ENCODE measurements at places on chromosomes 2 and 18. TPM values are rescaled to one million over a fixed set of nuclear protein-coding genes. Genes with fewer than 3 reads are reported as not detected.

Gene VAMP5
- total RNA-seq: 17.7 TPM

Gene ASXL3
- 7.3 TPM for total RNA-seq

Gene WNT10A
- not detected for total RNA-seq

Gene SPC25
- 3.7 TPM for total RNA-seq

Gene PARD6G
- total RNA-seq: 3.7 TPM

Gene CXXC1
- total RNA-seq: 13.6 TPM

Gene SLC35F6
- 7.8 TPM for total RNA-seq

Gene POTEJ
- not detected for total RNA-seq

Gene RAPH1
- 42.8 TPM for total RNA-seq

Gene LRATD1
- total RNA-seq: 5.2 TPM

Gene SAG
- not detected for total RNA-seq

Gene COQ10B
- 10.4 TPM for total RNA-seq

Gene UGT1A3
- total RNA-seq: not detected

Gene CRYBA2
- not detected for total RNA-seq

Gene GPBAR1
- 1.0 TPM for total RNA-seq

Gene FAM124B
- 12.5 TPM for total RNA-seq

Gene RNF152
- 17.2 TPM for total RNA-seq

Gene FBXO48
- total RNA-seq: under 0.01 TPM

Gene ANKRD29
- total RNA-seq: 3.7 TPM

Gene GPR35
- 1.0 TPM for total RNA-seq

Gene FZD7
- 42.8 TPM for total RNA-seq

Gene C1QL2
- total RNA-seq: not detected

Gene KCNG3
- under 0.01 TPM for total RNA-seq

Gene DCTN1
- 73.6 TPM for total RNA-seq

Gene FABP1
- not detected for total RNA-seq

Gene STEAP3
- 8.9 TPM for total RNA-seq

Gene KRTCAP3
- total RNA-seq: not detected

Gene FRZB
- total RNA-seq: 6.8 TPM

Gene STPG4
- total RNA-seq: not detected

Gene SPOPL
- total RNA-seq: 9.4 TPM

Gene GPR155
- total RNA-seq: 3.1 TPM

Gene NYAP2
- total RNA-seq: 0.52 TPM

Gene RPS27A
- 1,291 TPM for total RNA-seq

Gene FOSL2
- 10.4 TPM for total RNA-seq

Gene IGFBP2
- total RNA-seq: 99.7 TPM

Gene SLC39A6
- 35.5 TPM for total RNA-seq

Gene REEP1
- 24.0 TPM for total RNA-seq

Gene SKA1
- 2.6 TPM for total RNA-seq

Gene IMMT
- 43.8 TPM for total RNA-seq

Gene DQX1
- not detected for total RNA-seq

Gene WDR43
- 39.1 TPM for total RNA-seq

Gene CYTIP
- total RNA-seq: 1.0 TPM

Gene EIF4E2
- 204 TPM for total RNA-seq

Gene ZBTB7C
- 2.6 TPM for total RNA-seq

Gene FEV
- total RNA-seq: not detected

Gene OTX1
- not detected for total RNA-seq

Gene RNMT
- total RNA-seq: 17.2 TPM

Gene CAPN13
- total RNA-seq: not detected

Gene L3MBTL4
- total RNA-seq: 5.2 TPM

Gene MRPL19
- 24.0 TPM for total RNA-seq

Gene TEKT4
- under 0.01 TPM for total RNA-seq

Gene SCN2A
- not detected for total RNA-seq

Gene UBXN4
- total RNA-seq: 41.8 TPM

Gene FBLN7
- 9.9 TPM for total RNA-seq

Data from skeletal muscle tissue (tissue), 5 donors.